Hair follicle dermal papilla cell (primary cell): ENCODE measurements at places on chromosomes 2 and 18. TPM values are rescaled to one million over a fixed set of nuclear protein-coding genes. Genes with fewer than 3 reads are reported as not detected.

QPCT gene
- total RNA-seq = 16.4 and 16.6 TPM in 2 replicates

KLHL41 gene
- 0.97 TPM in 2 replicates for total RNA-seq

EPB41L3 gene
- total RNA-seq = 17.6 and 32.0 TPM in 2 replicates

REG3A gene
- total RNA-seq = not detected in 2 replicates

SFT2D3 gene
- total RNA-seq = 6.6 and 8.3 TPM in 2 replicates

BMP10 gene
- not detected in 2 replicates for total RNA-seq
